Activated CD8-positive, alpha-beta T cell treated with anti-CD3 and anti-CD28 coated beads, Interleukin-2, amount 10 ng/mL, durations not matched to agents 7 days and 5 days (primary cell): ENCODE measurements at places on chromosomes 6 and 20. TPM values are rescaled to one million over a fixed set of nuclear protein-coding genes. Genes with fewer than 3 reads are reported as not detected.

The ARMC2 gene
- 10.9 TPM for total RNA-seq

The DEFB121 gene
- not detected for total RNA-seq

The PLA2G7 gene
- not detected for total RNA-seq

The SLCO4A1 gene
- total RNA-seq: 79.4 TPM

The TCF21 gene
- total RNA-seq: not detected

The EIF6 gene
- total RNA-seq: 104 TPM

The DCDC2 gene
- not detected for total RNA-seq

GRCh38 chr6:140711019-140711613 lies 1336.7 kb upstream of the CITED2 start:
- no peak for DNase-seq
- H3K4me1 ChIP-seq: no peaks in the 10 kb centered on the region
- no peak overlapping the region for H3K27ac ChIP-seq
- no peak overlapping the region for H3K4me3 ChIP-seq

GRCh38 chr6:86820750-86821149 lies 116.6 kb upstream of the HTR1E start:
- H3K27me3 ChIP-seq: no peaks in the 10 kb centered on the region
- no peaks in the 10 kb centered on the region for H3K4me1 ChIP-seq
- no peak for DNase-seq

- no peaks in the 10 kb centered on the region for H3K36me3 ChIP-seq
- H3K4me1 ChIP-seq: peaks cover 4% of the 10 kb centered on the region
- no peak overlapping the region for H3K27ac ChIP-seq
- DNase-seq: no peak
- H3K27me3 ChIP-seq: peaks cover 2% of the 10 kb centered on the region
These were observed 161.2 kb downstream of the GRM4 start for GRCh38 chr6:33984466-33985312.

DNA sequence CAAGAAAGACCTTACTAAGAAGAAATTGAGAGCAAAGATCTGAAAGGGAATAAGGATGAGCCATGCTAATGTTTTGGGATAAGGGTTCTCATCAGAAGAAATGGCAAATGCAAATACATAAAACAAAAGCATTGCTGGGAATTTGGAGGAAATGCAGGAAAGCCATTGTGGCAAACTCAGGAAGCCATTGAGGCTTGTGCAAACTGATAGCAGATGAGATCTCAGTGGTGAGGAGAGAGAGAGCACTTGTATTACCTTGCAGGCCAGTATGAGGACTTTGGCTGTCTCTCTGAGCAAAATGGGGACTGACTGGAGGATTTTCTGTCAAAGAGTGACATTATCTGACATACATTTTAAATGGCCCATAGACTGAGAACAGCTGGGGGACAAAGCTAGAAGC lies 103.0 kb downstream of the ADGRB3 start:
- no peak overlapping the region for H3K27ac ChIP-seq
- H3K4me1 ChIP-seq: peaks cover 5% of the 10 kb centered on the region
- H3K36me3 ChIP-seq: no peaks in the 10 kb centered on the region
- no peak overlapping the region for H3K4me3 ChIP-seq
- no peaks in the 10 kb centered on the region for H3K27me3 ChIP-seq

DNA sequence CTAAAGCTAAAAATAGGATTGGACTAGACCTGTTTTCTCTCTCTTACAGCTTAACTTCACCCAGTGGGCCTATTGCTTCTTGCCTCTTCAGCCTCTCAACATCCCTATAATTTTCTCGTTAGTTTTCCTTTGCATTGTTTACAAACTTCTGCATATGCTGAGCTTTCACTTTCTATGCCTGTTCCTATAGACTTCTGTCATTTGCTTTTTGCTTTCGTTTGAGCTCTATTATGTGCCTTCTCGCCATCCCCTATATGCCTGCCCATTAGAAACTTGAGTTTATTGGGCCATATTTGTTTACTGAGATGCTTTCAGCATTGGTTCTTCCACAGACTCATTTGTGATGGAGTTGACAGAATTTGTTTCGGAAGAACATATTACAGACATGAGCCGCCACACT lies 40.9 kb downstream of the NCOA7 start:
- no peak overlapping the region for H3K4me3 ChIP-seq
- H3K36me3 ChIP-seq: peaks cover 19% of the 10 kb centered on the region
- no peak overlapping the region for H3K27ac ChIP-seq
- DNase-seq: no peak
- peaks cover 61% of the 10 kb centered on the region for H3K4me1 ChIP-seq

- no peaks in the 10 kb centered on the region for H3K27me3 ChIP-seq
- H3K27ac ChIP-seq: no peak overlapping the region
- no peaks in the 10 kb centered on the region for H3K36me3 ChIP-seq
- DNase-seq: no peak
These were observed 45.8 kb downstream of the SAMD5 start for GRCh38 chr6:147554281-147554680.

DNA sequence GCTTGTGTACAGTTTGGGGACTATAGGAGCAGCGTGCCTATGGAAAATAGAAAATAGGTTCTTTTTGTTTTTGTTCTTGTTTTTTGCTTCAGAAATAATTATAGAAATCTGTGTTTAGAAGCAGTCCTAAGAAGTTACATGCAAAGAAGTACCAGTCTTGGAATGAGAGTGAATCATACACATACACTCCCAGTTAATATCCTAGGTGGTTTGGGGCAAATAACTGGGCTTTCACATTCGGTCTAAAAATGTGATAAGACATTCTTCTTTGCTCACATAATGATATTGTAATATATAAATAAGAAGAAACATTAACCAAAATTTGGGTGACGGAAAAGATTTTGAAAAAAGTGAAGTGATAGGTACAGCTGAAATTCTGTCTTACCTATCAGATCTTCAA lies 61.0 kb downstream of the ENPP1 start:
- H3K36me3 ChIP-seq: no peaks in the 10 kb centered on the region
- DNase-seq: no peak
- no peak overlapping the region for H3K4me3 ChIP-seq
- H3K27me3 ChIP-seq: peaks cover 8% of the 10 kb centered on the region
- H3K4me1 ChIP-seq: no peaks in the 10 kb centered on the region

DNA sequence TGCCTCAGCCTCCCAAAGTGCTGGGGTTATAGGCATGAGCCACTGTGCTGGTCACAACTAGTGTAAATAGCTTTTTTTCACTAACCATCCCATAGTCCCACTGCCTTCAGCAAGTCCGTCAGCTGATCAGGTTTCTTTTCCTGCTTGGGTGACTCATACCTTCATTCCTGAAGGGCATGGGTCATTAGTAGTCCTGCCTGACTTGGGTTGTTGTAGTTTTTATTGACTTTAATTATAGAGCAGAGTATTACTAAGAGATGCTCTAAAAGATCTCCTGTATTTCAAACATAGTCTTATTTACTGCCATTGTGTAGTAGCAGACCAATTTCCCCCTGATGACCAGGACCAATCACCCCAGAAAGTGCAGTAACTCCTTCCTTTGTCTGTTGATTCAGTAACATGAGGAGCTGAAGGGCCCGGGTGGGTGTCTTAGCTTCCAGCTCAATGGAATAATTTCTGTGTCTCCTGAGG lies 25.8 kb downstream of the HLA-C start:
- peaks cover 5% of the 10 kb centered on the region for H3K36me3 ChIP-seq
- DNase-seq: no peak
- peaks cover 25% of the 10 kb centered on the region for H3K27me3 ChIP-seq
- H3K4me1 ChIP-seq: peaks cover 5% of the 10 kb centered on the region
- H3K4me3 ChIP-seq: no peak overlapping the region

GRCh38 chr6:29507319-29507718 lies 19.6 kb upstream of the MAS1L start:
- H3K4me1 ChIP-seq: no peaks in the 10 kb centered on the region
- DNase-seq: no peak
- H3K27me3 ChIP-seq: peaks cover 2% of the 10 kb centered on the region
- no peak overlapping the region for H3K4me3 ChIP-seq
- no peaks in the 10 kb centered on the region for H3K36me3 ChIP-seq

GRCh38 chr20:4068708-4069107 lies 53.4 kb upstream of the RNF24 start:
- H3K27me3 ChIP-seq: no peaks in the 10 kb centered on the region
- H3K4me3 ChIP-seq: no peak overlapping the region
- no peak for DNase-seq
